Stimulated activated memory B cell treated with anti-CD40 and anti-IgM and Interleukin-4, amounts not matched to agents 10 μg/mL and 1 μg/mL and 100 μg/mL, for 72 hours (primary cell): ENCODE measurements at places on chromosomes 2 and 18.

GRCh38 chr2:118613737-118614136 is 233.7 kb downstream of the EN1 start:
- no peak for ATAC-seq

- ATAC-seq = no peak
Measured at GRCh38 chr2:232761301-232761907, 15.0 kb downstream of the KCNJ13 start.

GRCh38 chr2:96930351-96931010 is 55.9 kb downstream of the FAM178B start:
- ATAC-seq = no peak

- peak; percentile 68 for ATAC-seq
Measured at GRCh38 chr2:72893594-72894319, 6.5 kb downstream of the SPR start.

DNA sequence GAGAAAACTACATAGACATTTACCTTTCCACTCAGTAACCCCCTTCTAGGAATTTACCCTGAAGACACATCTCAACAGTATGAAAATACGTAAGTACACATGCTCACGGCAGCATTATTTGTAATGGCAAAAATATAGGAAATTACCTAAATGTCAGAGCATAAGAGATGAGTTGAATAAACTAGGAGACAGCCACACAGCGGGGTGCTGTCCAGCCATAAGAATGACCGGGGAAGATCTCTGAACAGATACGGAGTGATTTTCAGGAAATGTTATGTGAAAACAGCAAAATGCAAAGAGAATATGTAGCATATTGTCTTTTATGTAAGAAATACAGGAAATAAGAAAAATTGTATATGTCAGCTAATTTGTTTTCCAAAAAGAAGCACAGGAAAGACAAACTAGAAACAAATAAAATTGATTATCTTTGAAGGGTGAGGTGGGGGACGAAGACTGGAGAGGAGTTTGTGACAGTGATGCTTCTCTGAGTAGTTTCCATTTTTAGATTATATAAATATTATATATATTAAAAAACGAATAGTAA is 195.4 kb downstream of the HAUS1 start:
- ATAC-seq = no peak

DNA sequence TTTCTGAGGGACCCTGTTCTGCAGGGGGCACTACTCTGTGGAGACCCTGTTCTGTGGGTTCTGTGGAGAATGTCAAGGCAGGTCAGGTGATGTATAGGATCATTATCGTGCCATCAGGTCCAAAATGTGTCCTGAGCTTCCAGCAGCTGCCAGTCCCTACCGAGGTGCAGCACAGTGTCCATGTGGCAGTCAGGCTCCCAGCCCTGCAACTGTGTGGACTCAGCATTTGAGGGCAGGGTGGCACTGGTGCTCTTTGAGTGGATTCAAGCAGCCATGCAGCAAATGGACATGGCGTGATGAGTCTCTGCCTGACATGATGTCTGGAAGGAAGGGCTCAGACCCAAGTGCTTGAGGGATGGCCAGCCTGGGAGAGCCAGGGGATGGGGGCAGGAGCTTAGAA is 35.0 kb downstream of the STK25 start:
- no peak for ATAC-seq

GRCh38 chr2:45184606-45185005 is 175.4 kb upstream of the SIX2 start:
- ATAC-seq = no peak

DNA sequence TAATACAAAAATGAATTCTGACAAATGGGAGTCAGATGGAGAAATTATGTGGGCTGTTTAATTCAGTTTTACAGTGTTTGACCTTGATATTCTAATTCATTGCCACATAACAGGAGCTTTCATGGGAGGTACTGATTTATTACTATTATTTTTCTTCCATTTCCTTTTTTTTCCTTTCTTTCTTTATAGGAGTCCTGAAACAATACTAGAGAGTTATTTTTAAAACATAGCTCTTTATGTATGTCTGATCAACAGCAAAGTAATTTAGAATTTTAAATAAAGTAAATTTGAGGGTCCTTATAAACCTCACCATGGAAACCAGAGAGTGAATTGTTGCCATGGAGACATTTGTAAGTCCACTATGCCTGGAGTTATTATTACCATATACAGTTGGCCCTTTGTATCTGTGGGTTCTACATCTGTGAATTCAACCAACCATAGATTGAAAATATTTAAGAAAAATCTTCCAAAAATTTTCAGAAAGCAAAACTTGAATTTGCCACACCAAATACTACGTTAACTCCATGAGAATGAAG is 40.9 kb upstream of the PPP4R1 start:
- ATAC-seq = no peak

- no peak for ATAC-seq
Measured at GRCh38 chr2:198106621-198107385, 302.4 kb downstream of the PLCL1 start.

- no peak for ATAC-seq
Measured at GRCh38 chr18:13369756-13370510, 151.4 kb downstream of the LDLRAD4 start.

- ATAC-seq = no peak
Measured at GRCh38 chr2:84519332-84519957, 3.1 kb downstream of the DNAH6 start.

GRCh38 chr2:128367601-128368359 is 49.1 kb upstream of the HS6ST1 start:
- ATAC-seq = no peak

- peak; percentile 97 for ATAC-seq
Measured at GRCh38 chr2:31318361-31319336, 84.7 kb downstream of the EHD3 start.

DNA sequence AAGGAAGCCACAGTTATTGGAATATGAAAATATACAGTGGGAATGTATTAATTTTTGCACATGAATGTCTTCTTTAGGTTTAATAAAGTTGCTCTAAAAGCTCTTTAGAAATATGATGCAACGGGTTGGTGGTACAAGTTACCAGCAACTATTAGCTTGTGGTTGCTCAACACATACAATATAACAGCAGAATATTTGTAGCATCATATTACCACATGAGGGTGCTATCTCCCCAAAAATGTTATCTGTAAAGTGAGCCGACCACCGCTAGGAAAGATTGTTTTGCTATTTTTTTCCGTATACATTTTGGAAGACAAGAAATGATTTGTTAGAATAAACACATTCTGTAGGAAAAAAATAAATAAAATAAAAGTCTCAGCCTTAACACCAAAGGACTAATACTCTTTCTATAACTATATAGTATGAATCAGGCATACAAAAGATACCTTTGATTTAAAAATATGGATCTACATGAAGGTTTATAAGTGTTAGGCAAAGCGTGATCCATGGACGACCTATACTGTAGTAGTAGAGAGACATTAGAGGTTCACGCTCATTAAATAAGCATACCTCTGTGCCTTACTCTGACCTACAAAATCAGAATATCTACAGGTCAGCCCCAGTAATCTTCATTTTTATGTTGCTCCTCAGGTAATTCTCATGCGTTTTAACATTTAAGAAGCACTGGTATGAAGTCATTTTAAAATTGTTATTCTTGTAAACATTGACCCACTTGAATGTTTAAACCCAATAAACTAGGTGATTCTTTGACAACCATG is 1110.6 kb upstream of the ACVR2A start:
- ATAC-seq = no peak

- no peak for ATAC-seq
Measured at GRCh38 chr18:69957747-69958146, 10.1 kb upstream of the CD226 start.

GRCh38 chr2:74099271-74099670 is 48.4 kb downstream of the BOLA3 start:
- ATAC-seq = no peak

GRCh38 chr18:69755041-69755440 is 192.6 kb downstream of the CD226 start:
- ATAC-seq = no peak

GRCh38 chr18:23943903-23944624 is 70.5 kb upstream of the TTC39C start:
- no peak for ATAC-seq

GRCh38 chr2:130949954-130950353 is 113.2 kb downstream of the ARHGEF4 start:
- no peak for ATAC-seq

DNA sequence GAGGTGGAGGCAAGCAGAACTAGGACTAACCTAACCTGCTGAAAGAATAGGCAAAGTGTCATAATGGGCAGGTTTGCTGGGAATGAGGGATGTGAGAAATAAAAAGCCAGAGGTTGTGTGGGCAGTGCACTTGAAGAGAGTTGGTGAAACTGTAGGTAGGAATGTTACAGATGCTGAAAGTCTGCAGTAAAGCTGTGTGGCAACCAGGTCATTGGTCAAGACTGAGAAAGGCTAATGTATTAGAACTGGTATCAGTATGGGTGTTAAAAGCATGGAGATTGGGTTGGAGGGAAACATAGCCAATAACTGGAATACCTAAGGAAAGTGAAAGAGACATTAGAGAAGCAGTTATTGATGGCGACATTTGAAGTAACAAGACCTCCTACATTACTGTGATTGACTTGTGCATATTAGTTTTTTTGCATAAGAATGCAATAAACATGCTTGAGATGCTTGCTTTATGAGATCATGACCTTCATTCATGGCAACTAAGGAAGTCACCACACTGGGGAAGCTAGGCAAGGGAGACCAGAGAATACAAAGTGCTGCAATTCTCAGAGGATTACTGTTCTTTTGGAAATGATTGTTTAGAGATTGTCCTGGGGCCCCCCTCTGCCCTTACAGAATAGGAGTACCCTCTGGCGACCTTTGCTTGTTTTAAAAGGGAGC is 11.8 kb downstream of the GULP1 start:
- no peak for ATAC-seq

DNA sequence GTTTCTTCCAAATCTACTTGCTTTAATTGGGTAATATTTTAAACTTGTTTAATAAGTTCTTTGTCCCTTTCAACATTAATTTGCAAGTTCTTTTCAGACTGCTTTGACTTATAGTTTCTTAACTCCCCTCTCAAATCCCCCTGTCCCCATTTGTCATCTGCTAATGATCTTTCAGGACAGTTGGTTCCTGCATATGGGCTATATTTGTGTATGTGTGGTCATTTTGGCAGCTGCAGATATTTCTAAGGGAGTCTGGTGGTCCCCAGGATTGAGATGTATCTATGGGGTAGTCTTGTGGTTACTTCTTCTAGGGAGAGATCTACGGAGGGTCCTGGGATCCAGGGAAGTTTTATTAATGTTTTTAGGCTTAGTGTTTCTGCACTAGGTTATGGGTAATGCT is 120.6 kb upstream of the SP3 start:
- ATAC-seq = no peak

DNA sequence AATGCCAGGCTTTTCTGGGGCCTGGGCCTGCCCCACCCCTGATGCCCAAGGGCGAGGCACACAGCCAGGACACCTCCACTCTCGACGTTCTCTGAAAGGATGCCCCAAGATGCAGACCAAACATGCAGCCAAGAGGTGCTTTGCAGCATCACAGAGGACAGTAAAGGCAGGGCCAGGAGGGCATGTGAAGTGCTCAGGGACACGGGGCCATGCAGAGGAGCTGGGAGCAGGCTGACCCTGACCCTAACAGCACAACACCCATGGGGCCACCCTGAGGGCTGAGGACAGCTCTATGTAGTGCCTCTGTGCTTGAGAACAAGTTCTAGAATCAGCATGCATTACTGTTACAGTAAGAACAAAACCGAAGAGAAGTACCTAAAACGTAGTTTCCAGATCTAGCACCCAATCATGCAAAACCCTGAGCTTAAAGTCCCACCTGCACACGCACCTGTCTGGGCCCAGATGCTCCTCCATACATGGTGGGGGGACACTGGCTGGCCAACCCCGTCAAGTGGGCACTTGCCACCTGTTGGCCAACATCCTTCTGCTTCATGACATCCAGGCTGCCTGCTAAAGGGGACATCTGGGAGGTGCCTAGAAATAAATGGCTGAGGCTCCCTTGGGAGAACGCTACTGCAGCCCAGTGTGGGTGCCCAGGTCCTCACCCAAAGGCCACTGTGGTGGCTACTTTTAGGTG is 15.4 kb downstream of the HS6ST1 start:
- no peak for ATAC-seq

- no peak for ATAC-seq
Measured at GRCh38 chr2:147718831-147719230, 126.0 kb upstream of the ACVR2A start.

GRCh38 chr2:78984386-78984785 is 41.1 kb upstream of the REG3G start:
- ATAC-seq = no peak

GRCh38 chr2:20634507-20635112 is 16.3 kb downstream of the HS1BP3 start:
- no peak for ATAC-seq

DNA sequence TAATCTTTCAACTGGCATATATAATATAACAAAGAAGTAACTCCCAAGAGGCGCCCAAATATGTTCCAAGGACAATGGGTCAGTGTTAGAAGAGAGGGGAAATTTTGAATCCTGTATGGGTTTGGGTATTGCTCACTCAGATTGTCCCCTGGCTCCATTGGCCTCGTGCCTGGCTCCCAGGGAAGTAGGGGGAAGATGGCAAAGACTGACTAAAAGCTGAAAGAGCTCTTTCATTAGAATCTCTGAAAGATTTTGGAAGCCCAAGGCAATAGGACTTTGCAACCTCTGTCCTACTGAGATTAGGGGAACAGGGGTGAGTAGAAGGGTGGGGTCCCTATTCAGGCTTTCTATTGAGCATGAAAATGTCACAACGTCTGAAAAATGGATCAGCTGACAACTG is 1272.8 kb upstream of the ZEB2 start:
- ATAC-seq = peak; percentile 20

GRCh38 chr18:48607056-48607984 is 68.5 kb downstream of the CTIF start:
- ATAC-seq = no peak

DNA sequence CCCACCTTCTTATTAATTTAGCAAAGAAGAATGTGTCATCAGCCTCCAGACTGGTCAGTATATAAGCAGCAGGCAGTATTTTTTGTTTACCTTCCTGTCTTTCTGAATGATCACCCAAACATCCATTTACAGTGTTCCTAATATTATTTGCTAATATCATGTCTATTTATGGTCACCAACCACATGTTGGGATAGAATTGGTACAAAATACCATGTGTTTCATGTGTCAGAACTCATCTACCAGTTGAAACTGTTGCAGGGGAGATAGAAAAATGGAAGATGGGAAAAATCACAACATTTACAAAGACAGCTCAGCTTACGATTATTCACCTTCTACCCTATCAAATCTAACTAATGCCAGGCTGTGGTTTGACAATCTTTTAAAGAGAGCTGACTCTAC is 66.2 kb downstream of the ANKRD44 start:
- ATAC-seq = no peak

DNA sequence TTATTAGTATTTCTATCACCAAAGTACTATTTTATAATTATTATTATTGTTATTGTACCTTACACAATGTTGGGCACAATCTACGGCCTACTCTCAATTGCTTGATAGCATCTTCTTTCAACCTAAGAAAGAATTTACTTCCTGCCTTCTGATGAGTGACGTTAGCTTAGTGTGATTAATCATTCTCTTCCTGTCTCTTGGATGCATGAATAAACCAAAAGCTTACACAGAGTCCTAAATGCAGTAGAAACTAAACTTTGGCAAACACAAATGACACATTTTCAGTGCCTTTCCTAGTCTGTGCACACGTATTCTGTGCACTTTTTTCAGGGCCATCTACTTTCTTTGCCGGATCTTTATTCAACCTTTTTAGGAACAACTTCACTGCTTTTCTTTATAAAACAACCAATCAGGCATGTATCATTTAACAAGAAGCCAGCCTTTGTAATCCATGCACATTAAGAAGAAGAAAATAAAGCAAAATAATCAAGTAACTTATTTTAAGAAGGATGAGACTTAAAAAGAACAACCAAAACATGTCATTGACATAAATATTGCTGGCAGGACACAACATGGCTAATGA is 19.1 kb downstream of the TRAK2 start:
- no peak for ATAC-seq

- no peak for ATAC-seq
Measured at GRCh38 chr2:70396612-70397011, 94.7 kb upstream of the FAM136A start.
